ENCODE measurements at places on chromosomes 4 and X.

- no peak for DNase-seq
Measured at GRCh38 chrX:17007134-17007768, 60.8 kb downstream of the REPS2 start.

DNA sequence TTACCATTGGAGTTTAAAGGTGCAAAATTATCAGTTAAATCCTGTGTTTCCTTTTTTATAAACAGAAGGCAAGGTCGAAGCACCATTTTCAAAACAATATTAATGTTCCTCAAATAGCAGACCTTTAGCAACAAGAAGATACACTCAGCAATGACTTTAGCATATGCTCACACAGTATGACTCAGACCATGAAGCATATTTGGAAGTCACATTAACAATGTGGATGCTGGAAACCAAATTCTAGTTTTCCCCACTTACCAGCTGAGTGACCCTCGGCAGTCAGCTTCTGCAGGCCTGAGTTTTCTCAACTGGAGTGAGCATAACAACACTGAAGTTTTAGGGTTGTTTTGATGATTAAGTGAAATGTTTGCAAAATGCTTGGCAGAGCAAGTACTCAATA is 130.5 kb downstream of the ANK2 start:
- DNase-seq, result no peak

GRCh38 chr4:185192059-185192458 is 11.7 kb downstream of the CFAP97 start:
- no peak for DNase-seq

DNA sequence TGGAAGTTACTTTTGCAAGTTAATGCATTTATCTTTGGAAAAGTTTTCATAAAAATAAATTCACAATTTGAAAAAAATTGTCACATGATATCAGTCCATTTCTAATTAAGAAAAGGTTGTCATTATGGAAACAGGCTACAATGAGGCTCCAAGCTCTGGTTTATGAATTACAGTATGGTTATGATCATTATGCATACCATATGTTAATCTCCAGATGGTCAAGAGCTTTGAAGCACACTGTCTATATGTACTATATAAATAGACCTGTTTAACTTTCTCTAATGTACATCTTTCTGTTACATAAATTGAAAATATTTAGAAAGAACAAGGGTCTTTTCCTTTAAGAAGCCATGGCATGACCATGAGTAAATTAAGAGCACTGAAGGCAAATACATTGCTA is 2338.8 kb downstream of the PCDH7 start:
- DNase-seq, result no peak

- DNase-seq, result no peak
Measured at GRCh38 chrX:105829011-105829410, 6.7 kb downstream of the NRK start.

GRCh38 chr4:185238215-185238681 is 28.9 kb downstream of the SNX25 start:
- no peak for DNase-seq

GRCh38 chr4:140989944-140990343 is 143.3 kb downstream of the RNF150 start:
- no peak for DNase-seq

Measured in esophagus squamous epithelium (tissue), 5 donors.